ENCODE measurements at places on chromosomes 12 and 14.

DNA sequence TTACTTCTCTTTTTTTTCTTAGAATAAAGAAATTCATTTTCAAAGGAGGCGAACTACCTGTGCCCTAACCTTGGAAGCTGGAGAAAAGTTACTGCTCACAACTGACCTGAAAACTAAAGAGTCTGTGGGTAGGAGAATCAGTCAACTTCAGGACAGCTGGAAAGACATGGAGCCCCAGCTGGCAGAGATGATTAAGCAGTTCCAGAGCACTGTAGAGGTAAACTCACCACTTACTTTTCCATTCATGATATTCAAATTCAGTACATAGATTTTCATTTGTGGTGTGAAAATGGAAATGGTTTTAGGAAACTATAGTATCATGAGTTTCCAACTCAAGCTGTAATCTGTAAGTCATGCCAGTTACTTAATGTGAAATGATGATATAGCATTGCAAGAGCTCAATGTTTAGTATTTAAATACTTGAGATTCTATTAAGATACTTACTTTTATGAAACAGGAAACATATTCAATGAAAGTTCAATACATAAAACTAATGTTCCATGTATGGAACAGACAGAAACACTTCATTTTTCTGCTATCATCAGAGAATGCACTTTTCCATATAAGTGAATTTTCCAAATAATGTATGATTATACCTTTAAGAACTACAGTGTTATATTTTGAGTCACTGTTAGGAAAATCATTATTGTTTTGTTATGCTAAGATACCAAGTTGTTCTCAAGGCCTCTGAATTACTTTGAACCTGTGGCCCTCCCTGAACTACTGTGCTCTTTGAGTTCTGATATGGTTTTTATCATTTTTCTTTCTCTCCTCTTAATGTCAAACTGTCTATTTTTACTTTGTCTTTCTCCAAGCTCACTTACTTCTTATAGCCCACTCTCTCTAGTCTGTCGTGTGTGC, 119.0 kb downstream of the ESR2 start:
- DNase-seq: no peak

DNA sequence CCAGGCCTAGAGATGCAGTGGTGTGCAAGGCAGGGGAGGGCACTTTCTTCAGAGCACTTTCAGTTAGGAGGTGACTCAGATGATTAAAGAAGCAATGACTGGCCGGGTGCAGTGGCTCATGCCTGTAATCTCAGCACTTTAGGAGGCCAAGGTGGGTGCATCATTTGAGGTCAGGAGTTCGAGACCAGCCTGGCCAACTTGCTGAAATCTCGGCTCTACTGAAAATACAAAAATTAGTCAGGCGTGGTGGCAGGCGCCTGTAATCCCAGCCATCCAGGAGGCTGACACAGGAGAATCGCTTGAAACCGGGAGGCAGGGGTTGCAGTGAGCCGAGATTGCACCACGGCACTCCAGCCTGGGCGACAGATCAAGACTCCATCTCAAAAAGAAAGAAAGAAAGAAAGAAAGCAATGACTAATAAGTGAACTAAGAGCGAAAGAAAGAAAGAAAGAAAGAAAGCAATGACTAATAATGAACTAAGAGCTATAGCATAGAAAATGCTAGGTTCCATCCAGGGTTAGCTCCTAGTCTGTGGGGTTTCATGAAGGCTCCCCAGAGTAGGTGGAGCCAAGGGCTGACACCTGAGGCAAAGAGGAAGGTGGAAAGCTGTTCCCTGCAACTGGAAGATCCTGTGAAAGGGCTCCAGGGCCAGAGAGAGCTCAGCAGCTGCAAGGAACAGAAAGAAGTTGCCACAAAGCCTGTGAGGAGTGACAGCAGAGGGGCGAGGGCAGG, 334.5 kb downstream of the CACNA1C start:
- no peak for DNase-seq

DNA sequence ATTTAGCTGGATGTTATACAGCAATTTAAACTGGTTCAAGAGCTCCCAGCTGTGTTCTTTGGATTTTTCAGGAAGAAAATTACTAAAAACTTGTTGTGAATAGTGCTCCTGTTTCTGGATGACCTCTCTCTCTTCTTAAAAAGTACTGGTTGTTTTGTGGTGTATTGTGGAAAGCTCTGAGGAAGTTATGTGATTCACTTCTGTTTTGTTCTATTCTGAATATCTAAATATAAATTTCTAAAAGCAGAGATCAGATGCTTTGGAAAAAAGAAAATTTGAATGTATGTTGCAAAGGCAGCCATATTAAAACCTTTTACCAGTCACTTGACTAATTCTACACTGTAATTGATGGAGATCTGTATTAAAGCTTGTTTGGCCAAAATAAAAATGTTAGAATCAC, 3.4 kb upstream of the C3AR1 start:
- DNase-seq: no peak

DNA sequence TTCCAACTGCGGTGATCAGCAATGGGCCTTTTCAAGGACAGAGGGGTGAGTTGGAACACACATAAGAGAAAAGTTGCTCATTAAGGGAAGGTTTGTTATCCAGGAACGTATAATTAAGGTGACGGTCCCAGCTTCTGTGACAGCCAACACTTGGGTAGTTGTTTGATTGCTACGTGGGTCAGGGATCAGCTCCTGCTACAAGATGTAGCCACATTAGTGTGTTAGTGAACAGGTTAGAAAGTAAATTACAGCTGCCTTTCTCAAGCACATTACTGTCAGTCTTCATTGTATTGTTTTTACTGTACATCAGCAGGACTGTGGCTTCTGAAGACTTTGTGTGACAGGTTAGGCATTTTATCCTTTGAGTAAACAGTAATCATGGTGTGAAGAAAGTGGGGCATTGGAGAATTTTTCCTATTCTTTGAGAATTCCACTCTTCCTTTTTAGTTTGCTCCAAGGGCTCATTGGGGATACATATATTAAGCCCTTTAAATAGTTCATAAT, 230.5 kb downstream of the EGLN3 start:
- DNase-seq: no peak

- no peak for DNase-seq
Measured at GRCh38 chr14:77139540-77140358, 1.8 kb downstream of the ZDHHC22 start.

Measured in DMS 273 treated with DMSO at 0.1 percent for 48 hours (cell line).